Fibroblast of the aortic adventitia (primary cell): ENCODE measurements at places on chromosomes 1 and 21.
A peak's percentile ranks its signal among the peaks of the same experiment; 100 is the strongest.

GRCh38 chr1:213242883-213243282 is 191.8 kb downstream of the RPS6KC1 start:
- DNase-seq, result no peak

- DNase-seq, result peak; percentile 18
Measured at GRCh38 chr1:157092831-157093230, 6.8 kb downstream of the ETV3L start.

- no peak for DNase-seq
Measured at GRCh38 chr21:30430170-30430655, at the start of gene KRTAP13-4. Gene KRTAP13-4, plus strand, starts transcription at chr21:30430220. Its CDS starts 56 bp downstream, at chr21:30430276.

- no peak for DNase-seq
Measured at GRCh38 chr1:41509270-41509671, 24.8 kb upstream of the EDN2 start.

GRCh38 chr1:24557711-24558131 is 1.8 kb downstream of the NCMAP start:
- DNase-seq, result no peak

DNA sequence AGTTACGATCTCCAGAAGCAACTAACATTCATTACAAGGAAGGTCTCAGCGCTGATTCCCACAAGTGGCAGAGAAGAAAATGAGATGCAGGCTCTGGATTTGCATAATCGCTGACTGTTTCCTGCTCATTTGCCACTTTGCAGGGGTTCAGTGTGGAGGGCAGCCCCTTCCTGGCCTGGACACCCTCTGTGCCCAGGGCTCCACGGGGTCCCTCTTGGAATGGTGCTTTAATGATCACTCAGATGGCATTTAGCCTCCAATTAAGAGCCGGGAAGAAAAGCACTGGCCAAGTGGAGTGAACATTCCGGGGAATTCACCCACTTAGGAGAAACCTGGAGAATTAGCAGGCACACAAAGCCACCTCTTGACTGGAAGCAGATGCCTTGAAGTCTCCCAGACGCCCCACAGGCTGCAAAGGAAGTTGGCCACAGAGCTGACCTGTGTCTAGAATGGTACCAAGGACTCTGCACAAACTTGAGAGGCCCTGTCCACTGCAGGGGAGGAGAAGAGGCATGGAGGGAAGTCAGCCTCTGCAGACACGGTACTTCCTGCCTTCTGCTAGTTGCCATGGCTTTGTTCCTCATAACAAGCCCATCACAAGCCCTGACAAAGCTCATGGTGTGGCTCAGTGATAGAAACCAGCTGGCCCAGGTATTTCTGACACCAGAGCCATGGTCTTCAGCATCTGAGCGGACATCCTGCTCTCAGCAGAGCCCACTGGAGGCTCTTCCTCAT is 157.2 kb downstream of the KAZN start:
- DNase-seq, result no peak

GRCh38 chr1:206554701-206555472 is 47.6 kb downstream of the RASSF5 start:
- no peak for DNase-seq

DNA sequence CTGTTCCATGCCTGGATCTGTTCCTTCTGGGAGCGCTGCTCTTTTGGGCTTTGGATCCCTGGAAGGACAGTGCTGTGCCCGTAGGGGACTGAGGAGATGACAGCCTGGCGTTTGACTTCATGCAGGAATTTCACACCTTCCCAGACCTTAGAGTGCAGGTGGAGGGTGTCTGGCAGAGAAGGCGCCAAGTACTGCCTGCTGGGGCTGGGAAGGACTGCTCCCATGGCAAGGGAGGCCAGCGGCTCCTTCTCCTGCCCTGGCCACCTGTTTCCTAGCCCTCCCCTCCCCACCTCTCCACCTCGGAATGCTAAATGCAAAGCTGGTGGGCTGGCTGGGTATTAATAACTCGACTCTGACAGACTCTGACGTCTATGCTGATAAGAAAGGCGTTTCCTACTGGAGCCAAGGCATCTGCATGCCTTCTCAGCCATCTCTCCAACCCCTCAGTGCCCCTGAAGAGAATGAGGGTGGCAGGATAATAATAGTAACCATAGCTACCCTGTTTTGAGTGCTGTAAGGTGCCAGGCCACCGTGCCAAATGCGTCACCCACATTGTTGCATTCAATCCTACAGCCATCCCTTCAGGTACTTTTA is 17.5 kb upstream of the PDIK1L start:
- DNase-seq, result peak; percentile 82

DNA sequence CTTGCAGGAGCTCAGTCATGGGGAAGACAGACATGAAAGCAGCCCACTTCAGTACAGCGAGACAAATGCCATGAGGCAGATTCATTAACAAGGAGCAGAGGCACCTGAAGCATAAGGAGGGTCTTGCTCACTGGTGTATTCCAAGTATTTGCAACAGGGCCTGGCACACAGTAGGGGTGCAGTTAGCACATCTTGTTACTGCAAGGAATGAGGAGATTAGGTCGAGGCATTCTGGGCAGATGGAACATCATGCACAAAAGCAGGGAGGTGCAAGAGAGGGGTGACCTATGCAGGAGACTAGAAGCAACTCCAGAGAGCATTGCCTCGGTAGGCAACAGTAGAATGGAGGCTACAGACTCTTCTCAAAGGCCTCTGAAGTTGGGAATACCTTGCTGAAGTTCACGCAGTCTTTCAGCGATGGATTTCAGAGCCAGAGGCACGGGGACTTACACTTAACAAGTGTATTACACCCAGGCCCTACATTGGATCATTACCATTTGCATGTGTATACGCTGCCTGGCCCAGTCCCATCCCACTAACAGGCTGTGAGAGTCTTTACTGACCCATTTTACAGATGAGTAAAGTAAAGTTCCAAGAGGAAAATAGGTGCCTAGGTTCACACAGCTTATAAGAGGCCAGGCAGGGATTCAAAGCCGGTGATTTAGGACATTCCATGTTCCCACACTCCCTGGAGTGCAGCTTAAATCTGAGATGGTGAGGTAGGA is 82.1 kb downstream of the TRABD2B start:
- DNase-seq, result no peak

DNA sequence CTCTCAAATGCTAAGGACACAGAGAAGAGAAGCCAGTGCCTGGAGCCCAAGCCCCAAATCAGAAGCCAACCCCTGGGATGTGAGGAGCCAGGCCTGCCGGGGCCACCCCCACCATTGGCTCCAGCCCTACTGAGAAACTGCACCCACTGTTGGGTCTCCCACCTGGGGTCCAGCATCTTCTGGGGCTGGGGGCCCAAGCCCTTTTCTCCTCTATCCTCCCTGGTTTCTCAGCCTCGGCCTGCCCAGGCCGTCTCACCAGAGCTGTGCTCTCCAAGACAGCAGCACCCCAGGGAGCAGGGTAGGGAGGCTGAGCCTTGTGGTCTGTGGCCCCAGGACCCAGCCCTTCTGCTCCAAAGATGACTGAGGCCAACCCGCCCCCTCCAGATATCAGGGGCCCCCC is 37.9 kb downstream of the SDC3 start:
- no peak for DNase-seq

DNA sequence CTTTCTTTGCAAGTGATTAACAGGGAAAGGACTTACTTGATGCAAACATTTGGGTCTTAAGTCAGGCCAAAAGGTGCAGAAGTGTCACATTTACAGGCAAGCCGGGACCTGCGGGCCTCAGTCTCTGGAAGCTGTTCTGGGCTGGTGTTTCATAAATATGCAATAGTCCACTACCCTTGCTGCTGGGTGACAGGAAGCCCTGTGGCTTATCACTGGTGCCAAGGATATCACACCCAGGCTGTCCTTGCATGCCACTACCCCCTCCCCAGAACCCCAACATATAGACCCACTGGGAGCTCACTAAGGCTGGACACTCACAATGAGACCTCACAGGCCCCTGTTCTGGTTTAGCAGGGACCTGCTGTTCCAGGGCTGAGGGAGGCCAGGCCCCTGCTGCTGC is 3.4 kb upstream of the LEFTY2 start:
- no peak for DNase-seq
